ENCODE measurements at places on chromosomes 1 and 21.

- no peak for DNase-seq
Observed at GRCh38 chr21:24824209-24824608, 783.1 kb downstream of the MRPL39 start.

DNA sequence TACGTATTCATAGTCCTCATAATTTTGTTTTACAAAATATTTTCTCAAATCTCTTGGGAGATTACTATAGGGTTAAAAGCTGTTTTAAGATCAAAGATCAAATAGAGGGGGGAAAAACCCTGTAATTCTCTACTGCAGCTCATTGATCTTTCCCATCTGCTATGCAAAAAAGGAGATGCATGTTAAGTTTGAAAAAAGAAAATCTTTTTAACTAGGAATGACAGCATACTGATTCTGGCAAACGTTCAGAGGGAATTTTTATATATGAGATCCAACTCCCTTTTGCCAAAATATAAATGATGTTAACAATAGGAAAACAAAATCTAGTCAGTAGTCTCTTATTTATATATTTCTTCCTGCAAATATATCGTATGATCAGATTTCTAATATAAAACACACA lies 69.1 kb downstream of the SMYD3 start:
- no peak for DNase-seq

GRCh38 chr1:12165342-12165741 lies 1.4 kb upstream of the TNFRSF1B start:
- no peak for DNase-seq

GRCh38 chr1:25873120-25873519 lies 2.4 kb downstream of the PAQR7 start:
- DNase-seq, result no peak

GRCh38 chr1:162919034-162919433 lies 58.1 kb upstream of the CCDC190 start:
- no peak for DNase-seq

DNA sequence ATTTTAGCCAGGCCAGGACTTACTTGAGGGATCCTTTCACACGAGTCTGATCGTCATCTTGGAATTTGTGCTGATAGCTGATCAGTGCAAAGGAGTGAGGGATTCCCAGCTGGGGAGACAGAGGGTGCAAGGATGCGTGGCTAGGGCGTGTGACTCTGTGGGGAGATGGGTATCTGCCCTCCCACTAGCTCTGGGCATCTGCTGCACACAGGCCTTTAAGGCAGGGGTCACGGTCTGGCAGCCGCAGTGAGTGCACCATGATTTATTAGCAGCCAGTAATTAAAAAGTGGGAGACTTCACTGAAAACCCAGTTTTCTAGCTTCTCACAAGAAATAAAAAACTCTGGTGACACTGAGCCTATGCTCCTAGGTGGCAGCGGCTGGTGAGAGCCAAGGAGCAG lies 20.4 kb downstream of the THAP3 start:
- DNase-seq, result no peak

DNA sequence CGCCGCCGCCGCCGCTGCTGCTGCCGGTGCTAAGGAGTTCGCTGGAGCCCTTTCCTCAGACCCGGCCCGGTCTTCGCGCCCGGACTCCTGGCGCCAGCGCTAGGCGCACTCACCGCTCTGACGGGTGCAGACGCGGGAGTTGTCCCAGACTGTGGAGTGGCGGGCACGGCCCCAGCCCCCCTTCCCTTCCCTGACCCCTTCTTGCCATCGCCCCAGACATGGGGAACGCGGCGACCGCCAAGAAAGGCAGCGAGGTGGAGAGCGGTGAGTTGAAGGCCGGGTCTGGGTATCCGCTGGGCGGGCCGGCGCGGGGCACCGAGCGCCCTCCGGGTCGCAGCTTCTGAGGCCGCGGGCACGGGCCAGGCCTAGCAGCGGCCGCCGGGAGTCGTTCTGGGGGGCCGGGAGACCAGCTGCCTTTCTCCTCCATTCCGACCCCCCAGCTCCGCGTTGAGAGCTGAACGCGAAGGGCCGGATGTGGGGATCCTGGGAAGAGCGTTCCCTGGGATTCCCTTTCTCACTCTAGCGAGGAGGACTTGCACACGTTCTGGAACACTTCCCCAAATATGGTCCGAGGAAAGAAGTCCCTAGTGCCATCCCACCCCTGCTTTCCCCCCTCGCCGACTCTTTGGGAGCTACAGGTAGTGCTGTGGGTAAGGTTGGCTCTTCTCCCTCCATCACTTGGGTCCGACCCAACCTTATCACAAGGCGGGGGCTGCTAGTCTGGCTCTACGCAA lies 65.8 kb upstream of the PRKACB start:
- no peak for DNase-seq

- DNase-seq, result no peak
Observed at GRCh38 chr1:184085667-184086066, 34.1 kb downstream of the TSEN15 start.

GRCh38 chr1:189117072-189117770 lies 1360.4 kb downstream of the BRINP3 start:
- DNase-seq, result no peak

- no peak for DNase-seq
Observed at GRCh38 chr21:43749651-43750262, 26.4 kb downstream of the CSTB start.

DNA sequence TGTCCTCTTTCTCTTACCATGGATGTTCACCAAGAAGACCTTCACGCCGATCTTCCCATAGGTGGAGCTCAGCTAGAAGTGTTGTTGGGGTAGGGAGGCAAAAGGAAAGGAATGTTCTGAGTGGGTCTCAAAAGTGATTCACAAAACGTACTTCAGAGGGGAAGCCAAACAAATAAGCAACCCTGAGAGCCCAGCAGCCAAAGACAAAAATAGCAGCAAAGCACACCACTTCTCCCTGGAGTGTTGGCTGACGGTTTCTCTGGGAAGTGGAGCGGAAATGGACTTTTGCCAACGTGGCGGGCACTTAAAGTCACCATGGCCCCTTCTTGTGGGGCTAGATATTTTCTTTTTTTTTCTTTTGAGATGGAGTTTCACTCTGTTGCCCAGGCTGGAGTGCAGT lies 23.1 kb downstream of the SLC26A9 start:
- no peak for DNase-seq

DNA sequence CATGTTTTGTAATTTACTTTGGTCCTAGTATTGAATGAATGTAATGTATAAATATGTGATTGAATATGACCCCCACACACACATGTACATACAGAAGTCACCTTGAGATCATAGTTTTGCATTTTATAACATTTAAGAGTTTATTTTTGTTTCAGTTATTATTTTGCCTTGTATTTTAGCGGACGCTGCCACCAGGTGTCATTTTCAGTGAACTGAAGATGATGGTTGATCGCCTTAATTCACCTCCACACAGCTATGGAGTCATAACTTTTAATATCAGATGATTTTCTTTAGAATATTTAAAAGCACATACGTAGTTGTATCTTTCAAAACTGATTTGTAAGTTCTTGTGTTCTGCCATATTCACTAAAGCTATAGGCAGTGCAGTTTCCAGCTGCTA lies 130.4 kb downstream of the DYRK1A start:
- no peak for DNase-seq

DNA sequence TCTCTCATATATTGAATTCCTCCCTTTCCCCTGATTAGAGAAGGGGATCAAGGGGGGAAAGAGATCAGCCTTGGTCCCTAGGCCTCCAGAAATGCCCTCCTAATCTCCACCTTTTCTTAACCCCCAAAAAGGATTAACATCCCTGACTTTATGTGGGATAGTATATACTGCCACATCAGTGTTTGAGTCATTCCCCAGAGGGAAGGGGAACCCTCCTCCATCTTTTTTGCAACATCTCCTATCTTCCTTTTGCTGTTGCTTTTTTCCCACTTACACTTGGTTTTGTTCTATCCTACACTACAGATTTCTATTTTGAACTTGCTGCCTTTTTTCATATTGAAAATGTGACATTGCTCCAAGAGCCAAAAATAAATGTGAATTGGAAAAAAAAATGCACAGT lies 65.4 kb upstream of the PODN start:
- no peak for DNase-seq

DNA sequence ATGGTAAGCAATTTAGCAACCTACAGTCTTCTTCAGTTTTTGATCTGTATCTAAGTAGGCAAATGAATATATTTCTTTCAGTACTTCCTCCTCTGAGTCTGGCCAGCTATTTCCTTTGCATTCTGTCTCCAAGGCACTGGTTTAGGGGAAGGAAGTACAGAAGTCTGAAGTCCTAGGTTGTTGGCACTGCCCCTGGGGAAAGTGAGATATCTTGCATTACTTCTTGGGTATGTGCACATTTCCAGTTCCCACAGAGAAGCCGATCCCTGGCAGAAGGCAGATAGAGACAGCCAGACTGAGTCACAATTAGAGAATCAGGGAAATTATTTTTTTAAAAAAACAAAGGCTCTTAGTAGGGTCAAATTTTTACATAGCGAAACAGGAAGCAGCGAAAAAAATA lies 98.8 kb downstream of the RASAL2 start:
- DNase-seq, result no peak

DNA sequence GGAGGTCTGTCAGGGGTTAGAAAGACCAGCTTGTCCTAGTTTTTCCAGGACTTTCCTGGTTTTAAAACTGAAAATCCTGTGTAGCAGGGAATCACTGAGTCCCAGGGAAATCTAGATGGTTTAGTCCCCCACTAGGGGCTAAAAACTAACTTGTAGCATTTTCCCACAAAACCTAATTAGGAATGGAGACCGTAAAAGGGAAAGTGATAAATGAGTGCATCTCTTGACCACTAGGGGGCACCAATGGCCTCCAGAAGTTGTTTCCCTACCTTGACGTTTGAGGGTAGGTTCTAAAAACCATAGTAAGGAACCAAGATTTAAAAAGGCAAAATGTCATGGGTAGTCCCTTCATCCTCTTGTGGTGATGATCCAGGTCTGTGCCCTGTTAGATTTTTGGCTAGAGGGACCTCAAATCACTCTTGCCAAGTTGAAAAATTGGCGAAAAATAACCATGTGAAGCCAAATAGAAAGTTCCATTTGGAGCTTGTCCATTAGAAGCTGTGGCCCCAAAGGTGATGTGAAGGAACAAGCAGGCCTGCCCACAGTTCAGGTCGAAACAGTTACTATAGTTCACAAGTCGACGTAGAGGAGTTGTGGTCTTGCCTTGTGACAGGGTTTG lies 24.5 kb downstream of the CLIC6 start:
- DNase-seq, result no peak

DNA sequence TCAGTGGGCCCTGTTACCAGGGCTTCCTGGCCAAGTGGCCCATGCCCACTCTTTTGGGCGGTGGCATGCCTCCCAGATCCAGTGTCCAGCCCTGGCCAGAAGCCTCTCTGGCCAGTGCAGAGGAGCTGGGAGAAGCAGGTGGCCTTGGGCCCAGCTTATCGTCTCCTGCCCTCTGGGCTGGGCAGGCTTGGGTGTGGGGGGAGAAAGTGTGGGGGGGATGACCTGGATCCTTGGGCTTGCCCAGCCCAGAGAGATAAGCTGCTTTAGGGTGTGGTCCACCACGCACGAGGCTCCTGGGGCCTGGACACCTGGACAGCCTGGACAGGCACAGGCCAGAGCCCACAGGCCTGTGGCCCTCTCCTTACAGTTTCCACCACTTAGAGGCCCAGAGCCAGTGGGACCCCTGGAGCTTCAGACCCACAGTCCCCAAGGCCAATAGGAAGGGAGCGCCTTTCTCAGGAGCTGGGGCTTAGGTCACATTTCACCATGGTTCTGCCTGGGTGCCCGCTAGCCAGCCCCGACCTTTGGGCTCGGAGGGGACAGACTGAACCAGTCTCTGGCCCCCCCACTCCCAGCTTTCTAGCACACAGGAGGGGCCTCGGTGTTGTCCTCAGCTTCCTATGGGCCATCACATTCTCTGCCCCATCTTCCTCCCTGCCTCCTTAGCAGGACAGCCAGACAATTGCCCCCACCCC lies 1.8 kb downstream of the ESPN start:
- no peak for DNase-seq

DNA sequence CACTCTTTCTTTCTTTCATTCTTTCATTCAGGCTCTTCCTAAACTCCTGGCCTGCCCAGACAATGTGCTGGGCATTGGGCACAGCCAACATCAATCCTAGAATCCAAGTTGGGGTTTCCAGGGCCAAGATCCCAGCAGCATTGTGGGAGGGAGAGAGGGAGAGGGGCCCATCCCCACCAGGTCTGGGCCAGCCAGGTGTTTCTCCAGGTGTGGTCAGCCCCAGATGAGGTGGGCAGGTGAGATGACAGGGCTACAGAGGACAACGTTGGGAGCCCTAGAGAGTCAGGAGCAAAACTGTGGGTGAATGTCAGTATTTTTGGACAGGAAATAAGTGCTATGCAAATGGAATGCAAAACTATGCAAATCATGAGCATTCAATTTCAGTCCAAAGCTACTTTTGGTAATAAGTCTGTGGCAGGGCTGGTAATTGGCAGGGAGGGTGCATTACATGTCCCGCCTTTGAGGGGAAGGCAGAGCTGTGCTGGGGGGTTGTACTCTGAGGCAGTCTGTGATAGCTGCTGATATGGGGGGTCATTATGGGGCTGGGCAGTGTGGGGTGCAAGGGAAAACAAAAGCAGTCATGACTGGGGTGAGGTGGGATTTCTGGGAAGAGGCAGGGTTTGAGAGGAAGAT lies 139.9 kb upstream of the IGSF21 start:
- DNase-seq, result no peak

GRCh38 chr1:35390600-35391494 lies 122.3 kb downstream of the ZMYM4 start:
- no peak for DNase-seq

DNA sequence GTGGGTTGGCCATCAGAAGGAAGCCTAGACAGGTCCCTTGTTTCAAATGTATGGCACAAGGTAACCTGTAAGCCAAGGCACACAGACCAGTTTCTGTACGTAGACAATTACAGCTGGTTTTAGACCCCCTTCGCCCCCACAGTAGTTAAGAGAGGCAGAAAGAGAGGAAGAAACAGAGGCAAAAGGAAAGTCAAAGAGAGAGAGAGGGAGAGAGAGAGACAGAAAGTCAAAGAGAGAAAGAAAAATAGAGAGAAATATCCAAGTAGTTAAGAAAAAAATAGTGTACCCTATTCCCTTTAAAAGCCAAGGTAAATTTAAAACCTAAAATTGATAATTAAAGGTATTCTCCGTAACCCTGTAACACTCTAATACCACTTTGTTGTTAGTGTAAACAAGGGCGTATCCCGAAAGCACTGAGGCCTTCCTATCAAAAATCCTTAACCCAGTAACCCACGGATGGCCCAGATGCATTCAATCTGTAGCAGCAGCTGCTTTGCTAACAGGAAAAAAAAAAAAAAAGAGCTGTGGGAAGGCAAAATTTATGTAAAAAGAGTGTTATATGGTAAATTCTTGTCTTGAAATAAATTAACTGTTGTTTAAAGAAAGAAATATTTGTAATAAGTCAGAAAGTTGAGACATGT lies 49.4 kb downstream of the ADCY10 start:
- DNase-seq, result no peak

GRCh38 chr1:72241397-72241796 lies 40.9 kb downstream of the NEGR1 start:
- no peak for DNase-seq

- no peak for DNase-seq
Observed at GRCh38 chr1:14366091-14367018, 232.1 kb upstream of the KAZN start.

DNA sequence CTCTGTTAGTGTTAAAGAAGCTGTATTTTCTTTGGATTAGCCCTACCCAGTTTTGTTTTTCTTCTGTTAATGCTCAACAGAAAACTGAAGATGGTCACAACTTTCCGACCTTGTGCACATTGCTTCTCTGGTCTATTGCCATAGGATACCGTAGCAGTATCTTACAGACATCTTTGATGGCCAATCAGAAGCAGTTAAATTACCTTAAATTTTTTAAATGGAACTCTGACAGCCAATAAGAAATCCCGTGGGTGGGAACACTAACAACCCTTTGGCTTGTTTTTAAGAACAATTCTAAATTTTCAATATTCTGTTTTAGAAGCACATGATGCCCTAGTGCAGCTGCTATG lies 17.2 kb downstream of the NFYC start:
- DNase-seq, result no peak
